Liver (tissue), 10 donors: ENCODE measurements at places on chromosomes 12 and 14. TPM values are rescaled to one million over a fixed set of nuclear protein-coding genes. Genes with fewer than 3 reads are reported as not detected.

Gene REC8
- total RNA-seq = 4.7 TPM

Gene ZFHX2
- total RNA-seq = 0.14 TPM

Gene NINJ2
- 6.7 TPM for total RNA-seq

Gene NTF3
- total RNA-seq = 0.89 TPM

Gene MGST1
- total RNA-seq = 274 TPM
